Thoracic aorta (tissue), 2 donors: ENCODE measurements at places on chromosomes 4 and X. TPM values are rescaled to one million over a fixed set of nuclear protein-coding genes. Genes with fewer than 3 reads are reported as not detected.

DNA sequence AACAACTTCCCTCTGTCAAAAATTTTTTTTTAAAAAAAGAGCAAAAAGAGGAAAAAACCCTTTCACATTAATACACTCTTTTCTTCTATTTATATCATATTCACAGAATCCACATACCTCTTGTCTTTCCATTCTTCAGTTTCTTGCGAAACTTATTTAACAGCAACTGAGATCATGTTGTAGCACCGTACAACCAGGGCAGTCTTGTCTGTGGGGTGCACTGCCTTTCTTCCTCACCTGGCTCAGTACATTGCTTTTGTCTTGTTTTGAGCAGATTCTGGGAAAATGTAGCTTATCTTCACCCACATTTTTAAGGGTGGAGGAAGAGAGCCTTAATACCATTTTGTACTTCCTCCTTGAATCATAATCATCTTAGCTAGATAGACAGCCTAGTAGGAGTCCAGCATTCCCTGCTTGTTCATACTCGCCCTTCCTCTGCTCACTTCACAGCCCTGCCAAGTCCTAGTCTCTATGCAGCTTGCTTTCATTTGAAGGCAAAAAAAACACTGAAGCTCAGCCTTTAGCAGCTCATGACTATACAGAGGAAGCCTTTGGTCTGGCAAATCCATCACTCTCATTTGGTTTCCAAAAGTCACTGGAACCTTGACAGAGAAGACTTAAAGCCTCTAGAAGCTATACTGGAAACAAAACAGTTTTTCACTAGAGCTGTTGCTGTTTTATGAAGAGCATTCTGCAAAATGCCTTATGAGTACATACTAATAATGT lies 140.6 kb upstream of the BANK1 start:
- H3K36me3 ChIP-seq: no peaks in the 10 kb centered on the region
- H3K4me3 ChIP-seq: no peak overlapping the region
- H3K27ac ChIP-seq: no peak overlapping the region
- no peaks in the 10 kb centered on the region for H3K27me3 ChIP-seq
- no peak for DNase-seq

DNA sequence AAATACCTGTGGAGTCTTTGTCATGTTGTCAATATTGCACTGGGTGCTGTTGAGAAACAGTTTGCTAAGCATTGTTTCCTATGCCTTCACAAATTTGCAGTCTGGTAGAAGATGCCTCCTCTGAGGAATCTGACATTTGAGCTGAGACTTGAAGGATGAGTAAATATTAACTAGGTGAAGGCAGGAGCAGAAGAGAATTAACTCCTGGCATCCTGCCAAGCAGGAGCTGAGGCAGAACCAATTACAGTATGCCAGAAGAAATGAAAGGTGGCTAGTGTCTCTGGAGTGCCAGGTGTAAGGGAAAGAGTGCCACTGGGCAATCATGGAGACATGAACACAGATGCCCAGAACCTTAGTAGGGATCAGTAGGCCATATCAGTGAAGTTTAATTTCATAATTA lies 1778.2 kb upstream of the PCDH10 start:
- H3K36me3 ChIP-seq: no peaks in the 10 kb centered on the region
- H3K4me3 ChIP-seq: no peak overlapping the region
- DNase-seq: no peak
- no peaks in the 10 kb centered on the region for H3K27me3 ChIP-seq
- no peaks in the 10 kb centered on the region for H3K4me1 ChIP-seq

ADAM29 gene
- not detected for total RNA-seq

PTPN13 gene
- total RNA-seq: 36.4 TPM

SPANXB1 gene
- total RNA-seq: not detected

AGTR2 gene
- total RNA-seq: not detected

- no peaks in the 10 kb centered on the region for H3K36me3 ChIP-seq
- H3K27ac ChIP-seq: peak within 1 kb of the TSS; percentile 94
- peak within 1 kb of the TSS; percentile 82 for H3K4me3 ChIP-seq
- DNase-seq: no peak
Observed at GRCh38 chrX:150692831-150693724, at the start of gene MTMR1. TSS of gene MTMR1 (plus strand) at chrX:150693396. CDS start at chrX:150693531, 135 bp downstream.

GRCh38 chrX:116031331-116031730 lies 139.2 kb upstream of the AGTR2 start:
- H3K27me3 ChIP-seq: no peaks in the 10 kb centered on the region
- H3K36me3 ChIP-seq: no peaks in the 10 kb centered on the region
- DNase-seq: no peak
